ENCODE measurements at places on chromosomes 4 and X.

DNA sequence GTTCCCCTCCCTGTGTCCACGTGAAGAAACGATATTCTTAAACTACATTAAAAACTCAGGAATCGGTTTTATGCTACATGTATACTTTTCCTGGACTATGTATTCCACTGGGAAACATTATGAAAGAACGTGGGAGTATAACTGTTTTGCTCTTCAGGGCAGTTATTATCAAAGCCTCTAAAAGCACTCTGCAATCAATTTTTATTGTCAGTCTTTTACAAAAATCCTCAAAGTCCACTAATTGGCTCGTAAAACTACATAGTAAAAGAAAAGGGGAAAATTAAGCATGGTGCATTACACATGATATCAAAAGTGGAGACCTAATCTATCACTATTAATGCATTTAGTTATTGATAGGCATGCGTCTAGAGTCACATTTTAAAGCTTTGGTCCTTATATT lies 11.4 kb upstream of the CFAP299 start:
- DNase-seq = no peak

DNA sequence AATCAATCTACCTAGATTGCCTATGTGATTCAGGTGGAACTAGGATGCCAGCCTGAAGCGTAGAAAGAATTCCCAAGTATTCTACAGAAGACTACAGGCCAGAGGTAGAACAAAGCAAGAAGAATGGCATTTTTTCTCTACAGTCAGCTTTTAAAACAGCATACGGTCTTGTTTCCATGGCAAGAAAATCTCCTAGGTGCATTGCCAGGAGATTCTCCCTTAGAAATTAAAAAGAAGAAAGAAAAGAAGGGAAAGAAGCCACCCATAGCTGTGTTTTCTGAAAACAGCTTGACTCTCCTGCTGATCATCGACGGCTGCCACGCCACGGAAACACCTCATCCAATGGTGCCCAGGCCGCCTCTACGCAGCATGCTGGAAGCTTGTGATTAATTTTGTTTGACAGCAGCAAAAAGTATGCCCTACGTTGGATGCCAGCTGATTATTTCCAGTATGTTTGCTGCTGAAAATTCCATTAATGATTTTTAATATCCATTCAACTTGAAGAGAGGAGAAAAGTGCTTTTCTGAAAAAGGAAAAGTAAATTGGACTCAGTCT lies 24.1 kb downstream of the ANK2 start:
- no peak for DNase-seq

DNA sequence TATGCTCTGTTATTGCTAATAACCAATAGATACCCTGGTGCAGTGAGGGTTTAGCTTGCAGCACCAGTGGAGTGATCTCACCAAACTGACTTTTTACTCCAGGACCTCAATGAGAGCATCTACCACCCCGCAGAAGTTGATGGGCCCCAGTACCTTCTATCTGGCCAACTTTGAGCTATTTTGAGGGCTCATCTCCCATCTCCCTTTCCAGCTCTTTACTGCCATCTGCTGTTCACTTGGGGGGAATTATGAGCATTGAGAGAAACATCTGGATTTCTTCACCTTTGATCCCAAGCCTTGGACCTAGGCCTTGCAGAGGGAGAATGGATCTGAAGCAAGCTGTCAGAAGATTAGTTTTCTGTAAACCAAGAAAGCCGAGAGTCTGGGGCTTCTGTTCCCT lies 143.6 kb downstream of the TMEM164 start:
- peak; percentile 7 for DNase-seq

GRCh38 chr4:21134994-21135393 lies 434.7 kb downstream of the PACRGL start:
- no peak for DNase-seq

DNA sequence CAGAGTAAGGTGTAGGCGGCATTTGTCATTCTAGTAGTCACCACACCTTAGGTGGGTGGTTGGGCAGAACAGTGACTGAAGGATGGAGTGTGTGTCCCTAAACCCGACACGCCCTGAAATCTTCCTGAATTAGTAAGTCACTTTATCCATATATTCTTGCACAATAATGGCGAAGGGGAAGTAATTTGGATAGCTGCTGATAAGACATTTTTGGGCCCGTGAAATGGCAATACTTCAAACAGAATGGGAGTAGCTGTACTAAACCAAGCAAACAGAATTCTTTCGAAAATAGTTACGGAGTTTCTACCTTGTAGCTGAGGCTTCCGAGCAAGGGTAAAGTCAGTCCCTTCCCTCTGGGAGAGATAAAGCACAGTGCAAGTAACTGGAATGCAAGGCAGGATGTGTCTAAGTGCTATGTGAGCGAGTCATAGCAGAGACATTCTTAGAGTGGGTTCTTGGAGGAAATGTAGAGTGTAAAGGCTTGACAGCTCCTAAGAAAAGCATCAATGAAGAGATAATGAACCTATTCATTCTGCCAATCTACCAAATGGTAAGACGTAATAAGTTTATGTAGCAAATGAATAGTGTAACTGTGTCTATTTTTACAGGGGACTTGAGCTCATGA lies 72.8 kb downstream of the CLCN5 start:
- no peak for DNase-seq

DNA sequence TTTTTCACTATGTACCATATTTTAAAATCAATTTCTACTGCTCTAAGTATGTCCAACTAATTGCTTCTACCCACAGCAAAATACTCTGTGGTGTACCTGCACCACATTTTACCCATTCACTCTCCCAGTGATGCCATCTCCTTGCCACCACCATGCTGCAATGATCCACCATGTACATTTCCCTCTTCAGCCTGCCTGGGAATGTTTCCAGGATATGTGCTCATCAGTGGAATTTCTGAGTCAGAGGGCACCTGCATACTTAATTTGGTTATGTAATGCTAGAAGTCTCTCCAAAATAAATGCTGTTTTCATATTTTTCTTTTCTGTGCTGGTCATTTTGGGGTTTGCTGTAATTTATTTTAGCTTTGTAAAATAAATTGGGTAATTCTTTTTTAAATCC lies 33.2 kb upstream of the OCIAD2 start:
- DNase-seq = no peak

- peak; percentile 79 for DNase-seq
Observed at GRCh38 chr4:181502611-181503010, 740.6 kb upstream of the TENM3 start.

GRCh38 chr4:25161593-25161950 lies 1.3 kb upstream of the SEPSECS start:
- DNase-seq = no peak

GRCh38 chrX:12322031-12322430 lies 183.8 kb downstream of the FRMPD4 start:
- DNase-seq = no peak

DNA sequence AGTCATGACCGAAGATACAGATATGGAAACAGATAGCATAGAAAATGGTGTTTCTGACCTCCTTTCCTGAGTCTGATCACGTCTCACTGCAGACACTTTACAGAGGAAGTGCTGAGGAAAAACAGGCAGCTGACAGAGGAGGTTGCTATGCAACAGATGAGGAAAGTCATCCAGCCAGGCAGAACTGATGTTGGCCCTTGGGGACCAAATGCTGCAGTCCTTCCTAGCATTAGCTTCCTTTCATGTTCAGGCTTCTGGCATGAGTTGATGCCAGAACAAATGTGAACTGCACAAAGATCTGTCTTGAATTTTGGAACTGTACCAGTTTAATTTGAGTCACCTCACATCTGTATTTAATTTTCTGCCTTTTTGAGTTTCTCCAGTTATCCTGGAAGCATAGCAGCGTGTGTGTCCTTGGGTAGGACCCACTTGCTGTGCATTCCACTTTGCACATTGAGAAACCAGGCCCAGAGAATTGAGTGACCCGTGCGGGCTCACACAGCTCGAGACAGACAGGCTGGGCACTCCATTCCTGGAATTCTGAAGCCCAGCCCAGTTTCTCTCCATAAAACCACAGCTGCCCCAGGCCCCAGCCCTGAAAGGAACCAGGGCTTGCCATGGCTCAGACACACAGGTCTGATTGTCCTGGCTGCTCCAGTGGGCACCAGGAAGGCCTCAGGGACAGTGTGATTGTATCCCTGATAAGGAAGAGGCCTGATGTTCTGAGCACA lies 1.4 kb upstream of the MAGED1 start:
- DNase-seq = no peak

- DNase-seq = no peak
Observed at GRCh38 chr4:128335541-128335940, 47.9 kb upstream of the PGRMC2 start.

GRCh38 chr4:109040441-109040840 lies 262.0 kb downstream of the COL25A1 start:
- no peak for DNase-seq

- DNase-seq = no peak
Observed at GRCh38 chrX:14028473-14028872, 1.2 kb downstream of the GEMIN8 start.

DNA sequence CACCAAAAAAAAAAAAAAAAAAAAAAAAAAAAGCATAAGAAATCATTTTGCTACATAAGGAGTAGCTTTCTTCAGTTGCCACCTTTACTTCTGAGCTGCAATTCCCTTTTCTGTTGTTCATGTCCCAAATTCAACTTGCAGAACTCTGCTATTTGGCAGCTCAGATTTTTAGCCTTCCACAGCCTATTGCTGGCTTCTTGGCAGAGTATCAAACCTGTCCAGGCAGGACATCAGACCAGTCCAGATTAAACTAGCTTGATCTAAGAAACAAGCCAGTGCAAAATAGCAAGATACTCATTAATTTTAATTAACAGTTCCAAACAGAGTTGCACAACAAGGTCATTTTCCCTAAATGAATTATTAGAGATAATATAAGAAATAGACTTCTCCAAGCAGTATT lies 123.6 kb upstream of the NR3C2 start:
- no peak for DNase-seq

DNA sequence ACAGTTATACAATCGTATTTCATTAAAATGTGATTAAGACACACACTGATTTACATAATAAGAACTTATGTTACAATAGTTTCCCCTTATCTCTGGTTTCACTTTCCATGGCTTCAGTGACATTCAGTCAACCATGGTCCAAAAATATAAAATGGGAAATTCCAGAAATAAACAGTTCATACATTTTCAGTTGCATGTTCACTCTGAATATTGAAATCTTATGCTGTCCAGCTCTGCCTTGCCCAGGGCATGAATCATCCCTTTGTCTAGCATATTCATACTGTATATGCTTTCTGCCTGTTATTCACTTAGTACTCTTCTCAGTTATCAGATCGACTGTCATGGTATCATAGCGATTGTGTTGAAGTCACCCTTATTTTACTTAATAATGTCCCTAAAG lies 173.8 kb upstream of the DCAF12L2 start:
- no peak for DNase-seq

DNA sequence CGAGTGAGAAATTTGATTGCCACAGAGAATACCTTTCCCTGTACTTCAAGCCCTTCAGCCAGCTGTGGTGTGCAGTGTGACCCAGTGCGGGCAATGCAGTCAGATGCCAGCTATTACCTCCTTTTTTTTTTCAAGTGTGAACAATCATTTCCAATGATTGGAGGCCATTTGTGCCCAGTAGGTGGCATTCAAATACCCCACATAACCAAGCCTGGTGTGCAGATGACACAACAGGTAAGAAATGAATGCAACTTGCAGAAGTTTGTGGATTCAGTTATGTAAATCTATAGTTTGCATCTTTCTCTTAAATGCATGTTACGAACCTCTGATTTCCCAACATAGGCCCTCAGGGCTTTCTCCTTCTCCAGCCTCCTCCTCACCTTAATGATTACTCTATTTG lies 98.0 kb downstream of the CLCN4 start:
- no peak for DNase-seq

DNA sequence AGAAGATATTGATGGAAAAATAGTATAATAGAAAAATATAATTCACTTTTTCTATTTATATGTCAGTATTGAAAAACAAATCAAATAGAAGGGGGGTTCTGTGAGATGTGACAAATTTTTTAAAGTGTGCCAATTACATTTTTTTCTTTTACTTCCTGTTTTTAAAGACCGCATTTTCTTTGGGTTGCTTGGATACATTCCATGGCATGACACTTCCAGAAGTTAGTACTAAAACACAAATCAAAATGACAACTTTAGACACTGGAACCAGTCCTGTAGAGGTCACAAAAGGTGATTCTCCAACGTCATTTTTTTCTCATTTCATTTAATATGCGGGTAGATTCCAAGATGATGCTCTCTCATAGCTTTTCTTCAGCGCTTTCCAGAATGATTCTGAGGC lies 116.2 kb upstream of the GNPDA2 start:
- DNase-seq = no peak

DNA sequence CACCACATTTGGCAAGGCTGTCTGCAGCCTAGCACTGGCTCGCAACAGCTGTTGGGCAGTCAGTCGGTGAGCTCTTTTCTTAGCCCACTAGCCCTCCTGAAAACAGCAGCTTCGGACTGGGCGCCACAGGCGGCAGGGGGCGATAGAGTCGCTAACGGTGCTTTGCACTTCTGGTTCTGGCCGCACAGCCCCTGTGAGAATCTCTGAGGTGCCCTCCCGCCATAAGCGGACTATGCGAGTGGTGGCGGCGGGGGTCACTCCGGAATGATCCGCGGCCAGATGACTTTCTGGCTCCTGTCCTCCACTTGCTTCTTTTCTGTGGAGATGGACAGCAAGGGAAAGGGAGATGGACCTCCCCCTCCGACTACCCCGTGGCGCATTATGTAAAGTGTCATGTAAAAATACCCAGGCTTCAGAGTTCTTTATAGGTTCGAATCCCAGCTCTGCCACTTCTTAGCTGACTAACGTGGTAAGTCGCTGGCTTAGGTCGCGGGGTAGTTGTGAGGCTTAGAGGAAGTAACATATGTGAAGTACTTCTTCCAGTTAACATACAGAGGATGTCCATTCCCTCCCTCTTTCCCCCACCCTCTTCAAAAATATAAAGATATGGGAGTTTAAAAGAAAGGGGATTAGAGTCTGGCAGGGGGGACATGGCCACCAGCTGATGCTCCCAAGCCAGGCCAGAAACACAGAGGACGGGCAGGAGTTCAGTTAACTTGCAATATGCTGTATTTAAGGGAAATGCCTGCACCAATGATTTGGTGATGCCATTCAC lies 11.0 kb downstream of the ARHGAP36 start:
- peak; percentile 3 for DNase-seq

- no peak for DNase-seq
Observed at GRCh38 chr4:128536746-128537145, 249.1 kb upstream of the PGRMC2 start.

- DNase-seq = no peak
Observed at GRCh38 chr4:130901321-130901720, 1805.4 kb downstream of the C4orf33 start.

DNA sequence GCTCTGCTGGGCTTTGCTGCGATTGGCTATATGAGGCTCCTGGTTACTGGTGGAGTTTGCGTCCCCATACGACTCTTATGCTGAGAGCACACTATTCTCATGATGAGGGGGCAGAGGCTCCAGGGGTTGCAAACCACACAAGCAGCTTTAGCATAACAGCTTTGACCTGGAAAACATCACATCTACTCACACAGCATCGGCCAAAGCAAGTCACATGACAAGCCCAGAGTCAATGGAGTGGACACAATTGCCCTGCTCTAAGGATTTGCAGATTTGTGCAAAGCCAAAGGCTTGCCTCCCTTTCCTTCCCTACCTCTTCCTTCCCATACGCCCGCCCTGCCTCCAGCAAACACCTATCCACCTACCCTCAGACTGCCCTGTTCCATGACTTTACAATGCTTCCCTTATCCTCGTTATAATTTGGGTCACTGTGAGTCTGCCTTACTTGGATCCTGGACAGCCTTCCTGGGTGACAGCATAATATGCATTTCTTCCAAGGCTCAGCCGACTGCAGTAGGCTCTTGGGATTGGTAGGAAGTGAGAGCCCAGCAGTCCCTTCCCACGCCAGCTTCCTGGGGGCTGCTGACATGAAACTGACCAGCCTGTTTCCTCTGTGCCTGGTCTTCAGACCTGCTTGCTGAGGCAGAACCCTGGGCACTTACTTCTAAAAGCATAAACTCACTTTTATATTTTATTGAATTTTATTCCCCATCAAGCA lies 208.2 kb upstream of the PSAPL1 start:
- DNase-seq = no peak

- DNase-seq = no peak
Observed at GRCh38 chrX:15072880-15073279, 197.0 kb downstream of the ASB9 start.
